ENCODE measurements at places on chromosomes 5 and 9. TPM values are rescaled to one million over a fixed set of nuclear protein-coding genes. Genes with fewer than 3 reads are reported as not detected.
A peak's percentile ranks its signal among the peaks of the same experiment; 100 is the strongest.

DNA sequence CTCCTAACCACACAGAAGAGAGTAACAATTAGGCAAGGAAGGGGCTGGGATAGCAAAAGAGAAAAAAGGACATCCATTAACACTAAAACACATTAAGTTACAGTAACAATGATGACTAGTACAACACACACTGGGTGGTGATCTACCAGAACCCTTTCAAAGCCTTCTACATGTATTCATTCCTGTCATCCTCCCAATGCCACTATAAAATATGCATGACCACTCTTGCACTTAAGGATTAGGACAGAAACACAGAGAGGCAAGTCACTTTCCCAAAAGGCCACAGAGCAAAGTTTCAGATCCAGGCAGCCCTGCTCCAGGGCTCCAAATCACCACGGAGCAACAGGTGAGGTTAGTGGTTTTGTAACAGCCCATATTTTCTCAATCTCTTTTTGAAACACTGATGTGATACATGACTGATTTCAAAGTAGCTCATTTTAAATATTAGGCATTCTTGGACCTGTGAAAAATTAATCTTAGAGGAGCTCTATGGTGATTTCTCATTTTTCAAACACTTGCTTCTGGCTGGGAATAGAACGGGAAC lies 86.7 kb downstream of the AUH start:
- no peaks in the 10 kb centered on the region for H3K36me3 ChIP-seq
- no peak for DNase-seq
- H3K27me3 ChIP-seq = peaks cover 4% of the 10 kb centered on the region
- no peak overlapping the region for H3K4me3 ChIP-seq
- peaks cover 15% of the 10 kb centered on the region for H3K4me1 ChIP-seq
- no peak overlapping the region for H3K27ac ChIP-seq

Gene RXRA
- 19.9 TPM for total RNA-seq

DNA sequence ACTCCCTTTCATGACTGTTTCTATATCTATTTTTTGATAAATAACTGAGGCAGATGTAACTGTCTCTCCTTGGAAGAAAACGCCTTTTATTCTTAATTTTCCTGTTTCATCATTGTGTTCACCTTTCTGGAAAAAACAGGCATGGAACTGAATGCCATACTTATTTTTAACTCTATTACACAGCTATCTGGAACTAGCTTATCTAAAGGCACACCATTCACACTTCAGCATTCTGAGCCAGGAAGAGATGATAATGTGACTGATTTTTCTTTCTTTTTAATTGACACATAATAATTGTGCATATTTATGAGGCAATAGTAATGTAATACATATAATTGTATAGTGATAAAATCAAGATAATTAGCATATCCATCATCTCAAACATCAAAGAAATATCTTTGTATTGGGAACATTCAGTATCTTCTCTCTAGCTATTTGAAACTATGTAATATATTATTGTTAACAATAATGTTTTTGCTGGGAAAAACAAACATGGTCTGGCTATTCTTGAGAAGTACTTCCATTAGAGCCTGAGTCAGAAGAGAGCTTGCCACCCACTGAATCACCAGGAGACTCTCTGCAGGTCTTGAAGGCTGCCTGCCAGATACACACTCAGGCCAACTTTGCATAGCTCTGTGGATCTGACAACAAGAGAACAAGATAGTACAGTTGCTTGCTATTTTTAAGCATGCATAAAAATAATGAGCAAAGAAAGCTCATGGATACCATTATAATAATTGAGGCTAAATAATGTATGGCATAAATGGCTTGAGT lies 501.0 kb upstream of the EDIL3 start:
- H3K27me3 ChIP-seq = no peaks in the 10 kb centered on the region
- H3K4me3 ChIP-seq = no peak overlapping the region
- no peak for DNase-seq
- no peaks in the 10 kb centered on the region for H3K4me1 ChIP-seq
- no peak overlapping the region for H3K27ac ChIP-seq

GRCh38 chr9:7983490-7983889 lies 183.9 kb upstream of the DMAC1 start:
- no peak for DNase-seq
- H3K4me1 ChIP-seq = no peaks in the 10 kb centered on the region
- no peak overlapping the region for H3K27ac ChIP-seq
- peaks cover 4% of the 10 kb centered on the region for H3K36me3 ChIP-seq
- no peak overlapping the region for H3K4me3 ChIP-seq

DNA sequence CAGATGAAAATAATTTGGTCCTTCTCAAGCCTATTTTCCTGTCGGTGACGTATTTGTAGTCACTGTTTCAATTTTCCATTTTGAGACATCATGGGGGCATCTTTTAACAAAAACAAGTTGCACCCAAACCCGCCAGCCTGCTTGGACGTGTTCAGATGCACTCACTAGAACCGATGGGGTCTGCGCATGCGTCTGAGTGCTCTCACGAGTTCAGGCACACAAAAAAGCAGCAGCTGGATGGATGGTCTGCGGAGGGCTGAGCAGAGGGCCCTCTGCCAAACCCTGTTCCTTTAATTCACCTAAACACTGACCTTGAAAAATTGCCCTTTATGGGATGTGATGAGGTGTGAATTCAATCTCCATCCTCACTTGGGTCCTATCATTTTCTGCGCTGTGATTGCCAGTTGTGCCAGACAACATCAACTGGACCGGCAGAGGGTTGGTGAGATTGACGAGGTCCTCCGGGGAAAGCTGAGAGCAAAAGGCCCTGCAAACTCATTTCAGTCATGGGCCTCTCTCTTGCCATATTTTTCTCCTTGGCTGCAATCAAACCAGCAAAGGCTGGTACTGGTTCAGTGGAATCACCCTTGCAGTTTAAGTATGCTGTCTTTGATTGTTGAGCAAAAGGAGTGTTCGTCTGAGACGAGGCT lies 251.9 kb downstream of the NFIB start:
- no peak overlapping the region for H3K4me3 ChIP-seq
- H3K36me3 ChIP-seq = no peaks in the 10 kb centered on the region
- peak overlapping the region; percentile 30 for H3K27ac ChIP-seq
- H3K4me1 ChIP-seq = peaks cover 6% of the 10 kb centered on the region
- peaks cover 5% of the 10 kb centered on the region for H3K27me3 ChIP-seq

Gene ECSCR
- total RNA-seq = 0.60 TPM

GRCh38 chr9:111969622-111970021 lies 73.0 kb downstream of the UGCG start:
- H3K4me3 ChIP-seq = no peak overlapping the region
- DNase-seq = no peak

GRCh38 chr5:108900668-108901067 lies 153.0 kb downstream of the FER start:
- H3K4me3 ChIP-seq = no peak overlapping the region
- peaks cover 37% of the 10 kb centered on the region for H3K4me1 ChIP-seq
- peak overlapping the region; percentile 37 for H3K27ac ChIP-seq
- no peak for DNase-seq

DNA sequence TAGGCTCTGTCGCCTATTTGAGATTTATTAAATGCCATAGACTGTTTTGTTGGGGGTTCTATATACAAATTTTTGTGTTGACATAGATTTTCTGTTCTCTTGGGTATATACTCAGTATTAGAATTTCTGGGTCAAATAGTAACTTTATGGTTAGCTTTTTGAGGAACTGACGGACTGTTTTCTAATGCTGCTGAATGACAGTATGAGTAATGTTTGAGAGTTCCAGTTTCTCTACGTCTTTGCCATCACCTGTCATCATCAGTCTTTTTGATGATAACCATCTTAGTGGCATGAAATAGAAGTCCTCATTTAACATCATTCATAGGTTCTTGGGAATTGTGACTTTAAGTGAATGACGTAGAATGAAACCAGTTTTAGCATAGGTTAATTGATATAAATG lies 60.1 kb downstream of the CCDC171 start:
- no peaks in the 10 kb centered on the region for H3K27me3 ChIP-seq
- H3K36me3 ChIP-seq = no peaks in the 10 kb centered on the region
- no peak overlapping the region for H3K27ac ChIP-seq
- H3K4me3 ChIP-seq = no peak overlapping the region
- no peak for DNase-seq
